ENCODE measurements at places on chromosomes 6 and 20.

DNA sequence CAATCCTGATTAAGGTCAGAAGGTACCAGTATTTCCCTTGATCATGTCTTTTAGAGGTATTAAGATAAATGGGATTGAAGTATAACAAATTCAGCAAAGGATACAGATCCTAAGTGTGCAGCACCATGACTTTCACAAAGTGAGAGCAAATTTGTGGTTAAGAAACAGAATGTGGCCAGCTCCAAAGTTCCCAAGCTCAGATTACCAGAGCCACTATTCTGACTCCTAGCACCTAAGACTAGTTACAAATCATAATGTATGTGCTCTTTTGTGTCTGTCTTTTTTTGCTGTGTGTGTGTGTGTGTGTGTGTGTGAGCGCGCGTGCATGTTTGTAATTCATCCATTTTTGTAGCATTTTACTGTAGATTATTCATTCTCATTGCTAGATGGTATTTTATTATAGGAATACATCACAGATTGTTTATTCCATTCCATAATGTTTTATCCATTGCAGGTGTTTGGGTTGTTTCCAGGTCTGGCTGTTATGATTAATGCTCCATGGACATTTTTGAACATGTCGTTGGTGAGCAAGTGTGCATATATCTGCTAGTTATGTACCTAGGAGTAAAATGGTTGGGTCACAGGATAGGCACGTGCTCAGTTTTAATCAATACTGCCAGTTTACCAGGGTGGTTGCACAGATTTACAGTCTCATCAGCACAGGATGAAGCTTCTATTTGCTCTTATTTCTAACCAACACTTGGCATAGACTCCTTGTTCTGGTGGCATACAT lies 314.0 kb upstream of the JAG1 start:
- DNase-seq: no peak

DNA sequence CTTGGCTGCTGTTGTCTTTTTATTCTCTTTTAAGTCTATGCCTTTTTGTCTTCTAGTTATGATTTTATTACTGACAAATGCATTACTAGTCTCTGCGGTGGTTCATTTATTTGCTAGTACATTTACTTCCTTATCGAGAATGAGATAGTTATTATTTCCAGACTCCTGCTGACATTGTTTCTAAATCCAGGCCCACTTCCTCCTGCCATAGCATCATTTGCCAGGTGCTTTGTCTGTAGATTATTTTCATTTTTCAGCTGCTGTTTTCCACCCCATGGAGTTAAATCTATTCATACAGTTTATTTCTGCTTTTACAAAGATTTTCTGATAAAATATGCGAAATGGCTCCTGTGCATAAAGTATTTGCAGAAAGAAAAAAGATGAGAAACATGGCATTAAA lies 459.7 kb downstream of the MMUT start:
- no peak for DNase-seq

- DNase-seq: no peak
These were observed 138.9 kb downstream of the ADGRG6 start for GRCh38 chr6:142440600-142441293.

- DNase-seq: no peak
These were observed 1.1 kb upstream of the RPS12 start for GRCh38 chr6:132813173-132813856.

DNA sequence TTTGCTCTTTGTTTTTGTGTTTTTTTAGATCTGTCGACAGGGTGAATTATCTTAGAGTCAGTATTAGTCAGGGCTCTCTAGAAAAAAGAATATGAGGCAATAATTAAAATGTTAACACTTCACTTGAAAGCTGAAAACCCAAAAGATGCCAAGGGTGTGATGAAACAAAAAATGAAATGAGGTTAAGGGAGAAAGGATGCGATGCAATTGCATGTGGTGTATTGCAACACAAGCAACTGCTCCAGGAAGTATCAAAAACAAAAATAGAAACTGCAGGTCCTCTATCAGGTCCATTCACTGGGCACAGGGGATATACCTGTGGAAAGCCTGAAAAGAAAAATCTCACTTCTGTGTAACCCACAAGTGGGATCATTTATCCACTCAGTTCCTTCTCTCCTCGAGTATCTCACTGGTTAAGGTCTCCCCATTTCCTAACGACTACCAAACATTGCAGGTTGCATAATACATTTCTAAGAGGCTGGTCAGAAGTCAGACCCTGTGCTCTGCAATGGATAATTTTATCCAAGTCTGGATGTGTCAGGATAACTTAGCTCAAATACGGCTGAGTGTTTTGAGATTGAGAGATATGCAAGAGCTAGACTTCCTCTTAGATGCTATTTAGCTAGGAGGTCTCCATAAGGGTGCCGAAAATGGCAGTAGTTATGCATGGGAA lies 257.7 kb upstream of the GJE1 start:
- no peak for DNase-seq

DNA sequence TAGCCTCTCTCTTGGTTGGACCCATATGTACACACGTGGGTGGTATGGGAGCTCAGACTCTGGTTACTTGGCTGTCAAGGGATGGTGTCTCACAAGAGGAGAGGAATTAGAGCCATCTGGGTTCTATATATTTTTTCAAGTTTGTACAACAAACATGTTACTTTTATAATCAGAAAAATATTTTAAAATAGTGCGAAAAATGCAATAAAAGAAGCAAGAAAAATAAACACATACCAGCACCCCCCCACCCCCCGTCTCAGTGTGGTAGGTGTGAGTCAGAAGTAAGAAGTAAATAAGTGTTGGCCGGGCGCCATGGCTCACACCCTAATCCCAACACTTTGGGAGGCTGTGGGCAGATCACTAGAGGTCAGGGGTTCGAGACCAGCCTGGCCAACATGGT lies 2.1 kb upstream of the TIAM2 start:
- DNase-seq: no peak

- no peak for DNase-seq
These were observed 51.1 kb downstream of the KCTD20 start for GRCh38 chr6:36493859-36494258.

- no peak for DNase-seq
These were observed 380.3 kb upstream of the AGPAT4 start for GRCh38 chr6:161654209-161654608.

- DNase-seq: no peak
These were observed 138.9 kb downstream of the TENT5A start for GRCh38 chr6:81613606-81614005.

DNA sequence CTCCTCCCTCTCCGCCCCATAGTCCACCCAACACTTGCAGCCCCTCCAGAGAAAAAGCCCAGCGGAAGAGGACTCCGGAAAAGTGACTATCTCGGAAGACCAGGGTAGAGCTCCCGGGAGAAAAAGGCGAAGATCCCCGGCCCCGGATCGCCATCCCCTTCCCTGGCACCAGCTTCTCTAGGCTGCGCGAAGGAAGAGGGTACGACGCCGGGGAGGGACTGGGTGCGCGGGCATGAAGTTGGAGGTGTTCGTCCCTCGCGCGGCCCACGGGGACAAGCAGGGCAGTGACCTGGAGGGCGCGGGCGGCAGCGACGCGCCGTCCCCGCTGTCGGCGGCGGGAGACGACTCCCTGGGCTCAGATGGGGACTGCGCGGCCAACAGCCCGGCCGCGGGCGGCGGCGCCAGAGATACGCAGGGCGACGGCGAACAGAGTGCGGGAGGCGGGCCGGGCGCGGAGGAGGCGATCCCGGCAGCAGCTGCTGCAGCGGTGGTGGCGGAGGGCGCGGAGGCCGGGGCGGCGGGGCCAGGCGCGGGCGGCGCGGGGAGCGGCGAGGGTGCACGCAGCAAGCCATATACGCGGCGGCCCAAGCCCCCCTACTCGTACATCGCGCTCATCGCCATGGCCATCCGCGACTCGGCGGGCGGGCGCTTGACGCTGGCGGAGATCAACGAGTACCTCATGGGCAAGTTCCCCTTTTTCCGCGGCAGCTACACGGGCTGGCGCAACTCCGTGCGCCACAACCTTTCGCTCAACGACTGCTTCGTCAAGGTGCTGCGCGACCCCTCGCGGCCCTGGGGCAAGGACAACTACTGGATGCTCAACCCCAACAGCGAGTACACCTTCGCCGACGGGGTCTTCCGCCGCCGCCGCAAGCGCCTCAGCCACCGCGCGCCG lies 822 bp downstream of the FOXQ1 start:
- DNase-seq: no peak

DNA sequence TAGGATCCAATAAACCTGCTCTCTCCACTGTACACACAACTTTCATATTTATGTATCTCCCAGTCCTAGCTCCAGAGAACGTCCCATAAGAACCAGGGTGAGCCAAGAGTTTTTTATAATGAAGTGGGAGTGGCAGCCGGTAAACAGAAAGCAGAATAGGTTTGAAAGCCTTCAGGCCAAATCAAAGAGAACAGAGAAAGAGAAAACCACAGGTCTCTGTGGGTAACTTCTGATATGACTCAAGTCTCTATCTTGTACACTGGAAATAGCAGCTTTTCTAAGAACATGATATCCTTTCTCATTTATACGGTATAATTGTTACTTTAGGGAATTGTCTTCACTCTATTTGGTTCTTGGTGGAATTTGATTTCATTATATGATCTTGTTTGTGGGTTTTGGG lies 273.6 kb downstream of the PACRG start:
- no peak for DNase-seq

DNA sequence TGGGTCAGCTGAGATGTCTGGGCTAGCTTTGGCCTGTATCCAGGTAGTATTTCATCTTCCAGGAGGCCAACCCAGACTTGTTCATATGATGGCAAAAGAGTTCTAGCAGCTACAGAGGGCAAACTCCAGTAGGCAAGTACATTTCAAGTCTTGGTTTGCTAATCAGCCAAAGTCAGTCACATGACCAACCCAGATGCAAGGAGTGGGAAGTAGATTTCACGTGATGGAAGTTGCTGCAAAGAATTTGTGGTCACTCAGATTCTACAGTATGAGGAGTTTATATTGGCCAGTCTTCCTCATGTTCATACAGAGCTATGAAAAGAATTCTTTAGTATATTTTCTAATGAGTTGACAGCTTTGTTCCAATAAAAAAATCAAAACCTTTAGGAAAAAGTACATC lies 101.8 kb downstream of the PHACTR1 start:
- DNase-seq: no peak

GRCh38 chr6:85314586-85314985 lies 135.3 kb upstream of the NT5E start:
- DNase-seq: no peak

DNA sequence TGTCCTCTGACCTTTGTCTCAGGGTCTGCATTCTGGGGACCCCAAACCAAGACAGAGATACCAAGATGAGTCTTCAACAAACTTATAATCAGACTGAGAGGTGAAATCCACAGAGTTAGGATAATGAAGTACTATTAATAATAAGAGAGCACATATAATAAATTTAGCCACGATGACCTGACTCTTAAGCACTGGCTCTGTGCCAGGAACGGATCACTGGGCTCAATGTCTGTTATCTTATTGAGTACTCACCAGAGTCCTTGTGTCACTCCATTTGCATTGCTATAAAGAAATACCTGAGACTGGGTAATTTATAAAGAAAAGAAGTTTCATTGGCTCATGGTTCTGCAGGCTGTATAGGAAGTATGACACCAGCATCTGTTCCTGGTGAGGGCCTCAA lies 18.9 kb upstream of the ITPR3 start:
- no peak for DNase-seq

- no peak for DNase-seq
These were observed 21.0 kb downstream of the TCF15 start for GRCh38 chr20:588932-589672.

- DNase-seq: peak; percentile 22
These were observed 17.9 kb upstream of the CCDC170 start for GRCh38 chr6:151475653-151476523.

DNA sequence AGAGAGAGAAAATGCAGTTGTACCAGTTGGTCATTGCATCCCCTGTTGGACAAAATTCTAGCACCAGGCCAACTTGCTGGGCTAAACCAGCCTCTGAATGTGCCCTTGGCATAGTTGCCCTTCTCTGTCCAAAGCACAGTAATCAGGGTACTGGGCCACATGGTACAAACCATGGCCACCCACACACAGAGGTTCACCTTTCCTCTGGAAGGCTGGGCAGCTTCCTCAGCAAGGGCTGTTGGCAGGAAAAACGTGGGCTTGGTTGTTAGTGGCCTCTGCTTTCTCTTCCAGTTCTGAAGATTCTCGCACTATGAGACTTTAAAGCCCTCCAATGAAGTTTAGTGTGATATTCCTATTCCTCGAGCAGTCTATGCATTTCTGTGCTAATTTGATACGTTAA lies 706 bp downstream of the DDO start:
- no peak for DNase-seq

- DNase-seq: no peak
These were observed 3.2 kb upstream of the ARMC12 start for GRCh38 chr6:35733633-35734032.

- DNase-seq: no peak
These were observed 165.1 kb upstream of the LAMP5 start for GRCh38 chr20:9349249-9349648.

GRCh38 chr6:121816906-121817540 lies 381.6 kb downstream of the GJA1 start:
- DNase-seq: no peak

DNA sequence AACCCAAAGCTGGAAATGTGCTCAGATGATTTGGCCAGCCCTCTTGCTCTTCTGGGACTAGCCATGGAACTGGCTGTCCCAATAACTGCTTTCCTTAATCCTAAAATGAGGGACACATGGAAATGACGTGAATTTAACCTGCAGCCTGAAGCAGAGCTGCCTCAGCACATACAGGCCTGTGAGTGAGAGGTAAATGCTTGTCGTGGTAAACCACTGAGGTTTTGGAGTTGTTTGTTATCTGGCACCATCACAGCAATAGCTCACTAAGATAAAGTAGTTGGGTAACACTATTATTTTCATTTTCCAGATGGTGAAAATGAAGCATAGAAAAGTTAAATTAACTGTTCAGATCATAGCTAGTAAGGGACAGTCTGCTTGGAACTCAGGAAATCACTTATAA lies 333.4 kb upstream of the CHD6 start:
- DNase-seq: no peak

DNA sequence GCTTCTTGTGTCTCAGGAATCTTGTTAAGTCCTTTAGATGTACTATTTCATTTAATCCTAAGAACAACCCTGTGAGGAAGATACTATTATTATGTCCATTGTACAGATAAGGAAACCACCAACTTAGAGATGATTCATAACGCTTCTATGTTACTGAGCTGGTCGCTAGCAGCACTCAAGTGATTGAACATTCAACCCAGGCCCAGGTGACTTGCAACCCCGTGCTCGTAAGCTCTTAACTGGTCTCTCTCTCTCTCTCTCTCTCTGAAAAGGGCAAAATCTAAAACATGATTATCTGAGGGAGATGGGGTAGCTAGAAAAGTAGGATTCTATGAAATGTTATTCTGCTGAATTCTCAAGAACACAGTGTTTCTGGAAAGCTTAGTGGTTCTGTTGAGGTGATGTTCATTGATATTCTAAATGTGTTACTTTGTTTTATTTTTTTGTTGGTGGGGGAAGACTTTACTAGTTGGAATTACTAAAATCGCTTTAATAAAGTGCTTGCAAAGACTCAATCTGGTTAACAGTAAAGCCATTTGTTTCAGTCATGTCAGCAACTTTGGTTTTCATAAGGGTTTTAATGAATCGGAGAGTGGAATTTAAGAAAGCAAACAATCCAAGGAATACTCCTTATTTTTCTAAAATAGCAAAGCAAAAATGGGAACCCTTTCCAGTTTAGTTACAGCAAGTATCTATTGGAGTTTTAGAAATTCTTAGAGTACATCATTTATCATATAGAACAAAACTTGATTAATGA lies 265.0 kb upstream of the TAB2 start:
- DNase-seq: no peak

- no peak for DNase-seq
These were observed 191.6 kb upstream of the RUNX2 start for GRCh38 chr6:45136495-45136894.

GRCh38 chr6:104601721-104602120 lies 258.0 kb downstream of the HACE1 start:
- DNase-seq: no peak

GRCh38 chr20:61449057-61449609 lies 197.1 kb downstream of the CDH4 start:
- DNase-seq: no peak
